ENCODE measurements at places on chromosomes 12 and 14.

DNA sequence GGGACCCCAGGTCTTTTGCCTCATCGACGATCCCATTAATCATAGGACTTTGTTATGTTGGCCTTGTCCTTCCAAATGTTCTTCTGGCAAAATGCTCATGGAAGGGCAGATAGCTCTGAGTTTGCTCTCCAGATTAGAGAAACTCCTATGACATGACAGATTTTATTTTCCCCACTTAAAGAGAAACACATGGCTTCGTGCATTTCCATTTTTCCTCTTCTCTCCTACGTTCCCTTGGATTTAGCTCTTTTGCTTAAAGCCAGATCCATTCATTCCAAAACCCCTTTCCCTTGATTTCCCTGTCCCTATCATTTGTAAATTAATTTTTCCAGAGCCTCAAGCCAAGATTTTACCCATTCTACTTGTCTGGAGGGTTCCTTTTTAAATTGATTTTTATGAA lies 2.9 kb downstream of the PRIMA1 start:
- H3K27ac ChIP-seq, result no peak overlapping the region
- H3K4me1 ChIP-seq, result no peaks in the 10 kb centered on the region
- peaks cover 14% of the 10 kb centered on the region for H3K27me3 ChIP-seq
- no peak for DNase-seq
- no peak overlapping the region for H3K4me3 ChIP-seq
- H3K36me3 ChIP-seq, result no peaks in the 10 kb centered on the region

DNA sequence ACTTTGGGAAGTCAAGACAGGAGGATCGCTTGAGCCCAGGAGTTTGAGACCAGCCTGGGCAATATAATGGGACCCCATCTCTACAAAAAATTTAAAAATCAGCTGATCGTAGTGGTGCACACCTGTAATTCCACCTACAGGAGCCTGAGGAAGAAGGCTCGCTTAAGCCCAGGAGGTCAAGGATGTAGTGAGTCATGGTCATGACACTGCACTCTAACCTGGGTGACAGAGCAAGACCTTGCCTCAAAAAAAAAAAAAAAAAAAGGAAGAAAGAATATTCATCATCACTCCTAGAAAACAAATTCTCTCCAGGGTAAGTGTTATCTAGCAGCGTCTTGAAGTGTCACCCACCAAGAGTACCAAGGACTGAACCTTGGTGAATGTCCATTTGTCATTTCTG lies 34.2 kb upstream of the PLXNC1 start:
- H3K27me3 ChIP-seq, result no peaks in the 10 kb centered on the region
- no peaks in the 10 kb centered on the region for H3K4me1 ChIP-seq
- no peak overlapping the region for H3K4me3 ChIP-seq
- no peak for DNase-seq
- H3K27ac ChIP-seq, result no peak overlapping the region

- H3K36me3 ChIP-seq, result no peaks in the 10 kb centered on the region
- no peaks in the 10 kb centered on the region for H3K4me1 ChIP-seq
- H3K4me3 ChIP-seq, result no peak overlapping the region
- H3K27me3 ChIP-seq, result peaks cover 1% of the 10 kb centered on the region
Measured at GRCh38 chr12:106078358-106079010, 60.3 kb downstream of the NUAK1 start.

DNA sequence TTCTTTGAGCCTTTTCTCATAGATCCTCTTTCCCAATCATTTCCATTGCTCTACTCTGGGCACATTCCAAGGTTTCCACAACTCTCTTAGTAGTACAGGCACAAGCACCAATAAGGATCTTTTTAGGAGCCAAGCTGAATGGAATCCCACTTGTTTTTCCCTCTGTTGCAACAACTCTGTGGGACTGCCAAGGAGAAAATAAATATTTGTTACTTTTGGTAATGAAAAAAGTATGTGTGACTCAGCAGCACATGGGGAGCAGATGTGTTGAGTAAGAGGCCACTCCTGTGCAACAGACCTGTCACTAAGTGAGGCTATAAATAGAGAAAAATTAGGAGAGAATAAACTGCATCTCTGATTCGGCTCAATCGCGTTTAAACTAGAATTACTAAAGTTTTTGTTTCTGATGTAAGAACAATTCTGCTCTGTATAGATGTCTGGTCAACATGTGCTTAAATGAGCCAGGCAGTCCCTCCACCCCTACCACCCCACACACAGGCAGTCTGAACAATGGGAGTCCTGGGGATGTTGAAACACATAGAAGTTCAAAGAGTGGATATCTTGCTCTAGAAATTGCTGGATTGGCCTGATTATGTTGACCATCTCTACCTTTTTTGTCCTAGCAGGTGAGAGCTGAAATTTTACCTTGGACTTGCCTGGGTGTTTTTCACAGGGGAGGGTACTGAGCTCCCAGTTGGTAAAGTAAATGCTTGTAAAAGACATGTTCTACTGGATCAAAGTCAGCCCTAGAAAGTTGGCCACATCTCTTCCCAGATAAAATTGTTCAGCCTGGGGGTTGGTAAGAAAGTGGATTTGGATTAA lies 244.3 kb upstream of the NOVA1 start:
- H3K4me3 ChIP-seq, result no peak overlapping the region
- DNase-seq, result no peak
- H3K27ac ChIP-seq, result no peak overlapping the region
- no peaks in the 10 kb centered on the region for H3K27me3 ChIP-seq
- no peaks in the 10 kb centered on the region for H3K36me3 ChIP-seq
- no peaks in the 10 kb centered on the region for H3K4me1 ChIP-seq

- no peaks in the 10 kb centered on the region for H3K4me1 ChIP-seq
- peak; percentile 55 for DNase-seq
- H3K4me3 ChIP-seq, result no peak overlapping the region
- H3K27me3 ChIP-seq, result no peaks in the 10 kb centered on the region
Measured at GRCh38 chr14:75711105-75711795, 50.2 kb downstream of the TTLL5 start.

GRCh38 chr12:29889737-29890136 lies 106.0 kb upstream of the TMTC1 start:
- H3K36me3 ChIP-seq, result no peaks in the 10 kb centered on the region
- no peaks in the 10 kb centered on the region for H3K4me1 ChIP-seq
- DNase-seq, result no peak

DNA sequence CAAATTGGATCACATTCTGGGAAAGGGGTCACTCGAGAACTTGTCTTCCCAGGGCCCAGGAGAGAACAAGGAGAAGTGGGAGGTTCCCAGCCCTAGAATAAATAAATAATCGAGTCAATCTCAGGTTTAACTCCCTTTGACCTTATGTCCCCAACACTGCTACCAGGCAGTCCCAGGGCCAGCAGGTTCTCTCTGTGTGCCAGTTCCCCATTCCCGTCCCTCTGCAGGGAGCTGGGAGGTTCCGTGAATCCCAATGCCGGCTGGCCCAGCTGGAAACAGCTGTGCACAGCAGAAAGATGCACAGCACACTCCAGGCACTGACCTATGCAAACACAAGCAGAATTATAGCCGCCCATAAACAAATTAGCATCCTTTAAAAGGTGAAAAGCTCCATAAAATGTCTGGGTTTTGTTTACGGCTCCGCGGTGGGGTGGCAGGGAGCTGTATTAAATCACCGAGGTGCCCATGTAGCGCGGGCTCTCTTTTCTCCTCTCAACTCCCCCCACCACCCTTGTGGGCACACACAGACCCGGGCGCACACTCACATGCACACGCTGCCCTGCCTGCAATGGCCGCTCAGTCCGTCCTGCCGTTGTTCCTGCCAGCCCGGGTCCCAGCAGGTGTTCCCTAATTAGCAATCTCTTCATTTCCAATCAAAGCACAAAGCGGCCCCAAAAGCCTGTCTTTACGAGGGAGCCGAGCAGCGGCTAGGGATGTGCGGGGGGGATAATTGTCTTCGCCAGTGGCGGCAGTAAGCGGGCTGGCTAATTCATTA lies 46.6 kb upstream of the ESRRB start:
- H3K27ac ChIP-seq, result no peak overlapping the region
- no peaks in the 10 kb centered on the region for H3K27me3 ChIP-seq
- DNase-seq, result no peak
- H3K4me3 ChIP-seq, result no peak overlapping the region
- H3K36me3 ChIP-seq, result 0 out of 3 replicates have a peak, but pooled peaks cover 2% of the 10 kb centered on the region

GRCh38 chr12:85280165-85280983 lies at the start of gene ALX1:
Gene ALX1 (plus strand): TSS chr12:85280220. CDS start chr12:85280262, 42 bp downstream.
- no peak for DNase-seq
- H3K4me3 ChIP-seq, result no peak within 1 kb of the TSS
- H3K27ac ChIP-seq, result no peak within 1 kb of the TSS
- no peaks in the 10 kb centered on the region for H3K27me3 ChIP-seq
- H3K4me1 ChIP-seq, result no peaks in the 10 kb centered on the region
- no peaks in the 10 kb centered on the region for H3K36me3 ChIP-seq

- H3K4me3 ChIP-seq, result no peak overlapping the region
- H3K27me3 ChIP-seq, result peaks cover 43% of the 10 kb centered on the region
- H3K4me1 ChIP-seq, result no peaks in the 10 kb centered on the region
- no peaks in the 10 kb centered on the region for H3K36me3 ChIP-seq
Measured at GRCh38 chr12:13093848-13094220, 9.6 kb downstream of the GSG1 start.

GRCh38 chr12:64560396-64561301 lies 49.6 kb upstream of the RASSF3 start:
- H3K27me3 ChIP-seq, result peaks cover 30% of the 10 kb centered on the region
- no peak overlapping the region for H3K27ac ChIP-seq
- no peaks in the 10 kb centered on the region for H3K4me1 ChIP-seq
- DNase-seq, result no peak
- no peaks in the 10 kb centered on the region for H3K36me3 ChIP-seq

DNA sequence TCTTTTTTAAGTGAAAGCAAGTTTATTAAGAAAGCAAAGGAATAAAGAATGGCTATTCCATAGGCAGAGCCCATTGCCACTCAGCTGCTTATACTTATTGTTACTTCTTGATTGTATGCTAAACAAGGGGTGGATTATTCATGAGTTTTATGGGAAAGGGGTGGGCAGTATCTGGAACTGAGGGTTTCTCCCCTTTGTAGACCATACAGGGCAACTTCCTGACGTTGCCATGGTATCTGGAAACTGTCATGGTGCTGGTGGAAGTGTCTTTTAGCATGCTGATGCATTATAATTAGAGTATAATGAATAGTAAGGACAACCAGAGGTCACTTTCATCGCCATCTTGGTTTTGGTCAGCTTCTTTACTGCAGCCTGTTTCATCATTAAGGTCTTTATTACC lies 66.3 kb upstream of the AMN start:
- no peak overlapping the region for H3K4me3 ChIP-seq
- peaks cover 3% of the 10 kb centered on the region for H3K36me3 ChIP-seq
- H3K4me1 ChIP-seq, result no peaks in the 10 kb centered on the region

DNA sequence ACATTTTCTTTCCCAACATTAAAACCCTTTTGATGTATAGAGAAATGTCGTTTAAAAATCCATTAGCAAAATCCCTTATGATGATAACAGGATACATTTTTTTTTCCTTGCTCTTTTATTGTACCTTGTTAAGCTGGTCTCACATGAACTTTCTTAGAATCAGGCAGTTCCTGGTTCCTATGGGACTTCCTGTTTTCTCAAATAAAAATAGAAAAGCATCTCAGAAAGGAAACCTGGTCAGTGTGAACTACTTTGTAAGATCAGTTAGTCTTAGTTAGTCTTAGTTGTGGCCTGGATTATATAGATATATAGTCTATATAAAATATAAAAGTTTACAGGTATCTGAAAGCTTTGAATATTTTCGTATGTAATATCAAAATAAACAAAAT lies 40.3 kb downstream of the LEMD3 start:
- no peaks in the 10 kb centered on the region for H3K4me1 ChIP-seq
- H3K27ac ChIP-seq, result peak overlapping the region; percentile 64
- no peak for DNase-seq
- H3K27me3 ChIP-seq, result no peaks in the 10 kb centered on the region
- H3K36me3 ChIP-seq, result peaks cover 7% of the 10 kb centered on the region
- H3K4me3 ChIP-seq, result no peak overlapping the region

GRCh38 chr12:66340131-66340530 lies 37.8 kb downstream of the HELB start:
- H3K27ac ChIP-seq, result no peak overlapping the region
- H3K36me3 ChIP-seq, result peaks cover 6% of the 10 kb centered on the region
- DNase-seq, result no peak
- H3K27me3 ChIP-seq, result no peaks in the 10 kb centered on the region

- H3K27me3 ChIP-seq, result no peaks in the 10 kb centered on the region
- no peak for DNase-seq
- H3K4me3 ChIP-seq, result no peak overlapping the region
- H3K27ac ChIP-seq, result no peak overlapping the region
Measured at GRCh38 chr14:21326972-21327371, 47.1 kb downstream of the RPGRIP1 start.

GRCh38 chr12:38156497-38157245 lies 159.9 kb upstream of the ALG10B start:
- no peak overlapping the region for H3K27ac ChIP-seq
- peak overlapping the region; percentile 11 for H3K4me3 ChIP-seq
- H3K4me1 ChIP-seq, result no peaks in the 10 kb centered on the region
- no peak for DNase-seq
- peaks cover 79% of the 10 kb centered on the region for H3K27me3 ChIP-seq
- H3K36me3 ChIP-seq, result no peaks in the 10 kb centered on the region

DNA sequence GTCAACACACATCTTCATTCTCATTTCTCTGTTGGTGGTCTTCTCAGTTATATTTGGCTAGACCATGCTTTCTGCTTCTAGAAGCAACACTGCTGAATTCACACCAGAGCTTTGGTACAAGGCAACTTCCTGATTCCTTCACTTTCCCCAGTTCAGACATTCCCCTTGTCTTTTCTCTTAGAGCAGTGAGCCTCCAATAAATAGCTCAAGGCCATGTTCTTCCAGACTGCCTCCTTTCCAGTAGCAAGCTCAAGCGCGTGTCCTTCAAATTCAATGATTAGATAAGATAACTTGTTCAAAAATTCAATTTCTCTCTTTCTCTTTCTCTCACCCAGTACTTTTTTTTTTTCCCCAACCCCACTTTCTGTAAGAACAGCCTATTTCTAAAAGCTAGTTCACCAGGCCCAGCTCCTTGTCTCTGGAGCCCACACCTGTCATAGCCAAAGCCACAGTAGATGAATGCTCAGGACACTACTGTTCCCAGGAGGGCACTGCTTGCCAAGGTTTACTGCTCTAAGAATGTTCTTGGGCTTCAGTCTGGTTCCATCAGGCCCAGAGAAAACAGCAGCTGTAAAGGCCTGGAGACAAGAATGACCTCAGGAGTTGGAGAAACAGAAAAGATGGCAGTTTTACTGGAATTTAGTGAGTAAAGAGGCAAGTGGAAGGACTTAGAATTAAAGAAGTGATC lies 17.7 kb downstream of the TBK1 start:
- peaks cover 83% of the 10 kb centered on the region for H3K36me3 ChIP-seq
- no peaks in the 10 kb centered on the region for H3K4me1 ChIP-seq
- no peak overlapping the region for H3K27ac ChIP-seq
- no peak overlapping the region for H3K4me3 ChIP-seq
- no peak for DNase-seq

- no peaks in the 10 kb centered on the region for H3K27me3 ChIP-seq
- peaks cover 6% of the 10 kb centered on the region for H3K36me3 ChIP-seq
- no peak overlapping the region for H3K27ac ChIP-seq
- no peaks in the 10 kb centered on the region for H3K4me1 ChIP-seq
- DNase-seq, result no peak
Measured at GRCh38 chr12:91772411-91772810, 373.2 kb downstream of the BTG1 start.

DNA sequence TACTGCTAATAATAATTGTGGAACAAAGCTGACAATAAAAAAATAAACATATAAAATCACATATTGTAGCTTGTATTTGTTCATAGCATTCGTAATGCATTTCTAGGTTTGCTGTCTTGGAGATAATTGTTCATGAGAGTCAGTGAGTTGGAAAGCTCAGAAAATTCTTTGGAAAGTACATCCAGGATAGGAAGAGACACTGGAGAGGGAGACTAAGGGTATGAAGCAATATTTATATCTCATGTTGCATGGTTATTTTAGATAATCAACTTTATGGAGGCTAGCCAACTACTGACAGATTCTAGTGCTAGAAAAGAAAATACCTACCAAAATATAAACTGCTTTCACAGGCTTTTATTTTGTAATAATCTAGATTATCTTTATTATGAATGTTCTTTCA lies 1095.2 kb downstream of the FSCB start:
- no peaks in the 10 kb centered on the region for H3K4me1 ChIP-seq
- H3K4me3 ChIP-seq, result no peak overlapping the region
- H3K27ac ChIP-seq, result no peak overlapping the region
- no peak for DNase-seq
- no peaks in the 10 kb centered on the region for H3K36me3 ChIP-seq

Measured in K562 (cell line).